Body of pancreas (tissue), 4 donors: ENCODE measurements at places on chromosomes 1 and 21.

DNA sequence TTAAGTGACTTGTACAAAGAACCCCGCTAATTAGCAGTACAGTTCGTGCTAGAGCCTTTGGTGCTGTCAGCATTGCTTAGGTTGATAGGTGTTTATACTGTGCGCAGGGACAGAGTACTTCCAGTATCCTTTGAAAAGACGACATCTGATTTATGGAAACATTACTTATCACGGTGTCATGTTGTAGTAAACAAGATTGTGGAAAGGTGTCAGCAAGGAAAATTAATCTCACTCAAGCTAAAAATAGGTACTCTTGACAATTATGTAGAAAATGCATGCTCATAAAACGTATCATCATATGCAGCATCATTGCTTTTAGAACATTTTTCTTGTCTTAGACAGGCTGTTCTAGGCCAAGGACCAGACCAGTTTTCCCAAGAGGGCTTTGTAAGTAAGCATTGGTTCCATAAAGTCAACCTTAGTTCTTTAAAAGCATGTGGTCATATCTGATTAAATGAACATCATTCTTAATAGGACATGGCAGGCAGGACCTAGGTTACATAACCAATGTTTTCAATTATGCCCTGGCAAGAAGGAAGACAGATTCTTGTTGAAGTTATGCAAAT is 33.0 kb downstream of the SH3BGR start:
- DNase-seq: no peak

DNA sequence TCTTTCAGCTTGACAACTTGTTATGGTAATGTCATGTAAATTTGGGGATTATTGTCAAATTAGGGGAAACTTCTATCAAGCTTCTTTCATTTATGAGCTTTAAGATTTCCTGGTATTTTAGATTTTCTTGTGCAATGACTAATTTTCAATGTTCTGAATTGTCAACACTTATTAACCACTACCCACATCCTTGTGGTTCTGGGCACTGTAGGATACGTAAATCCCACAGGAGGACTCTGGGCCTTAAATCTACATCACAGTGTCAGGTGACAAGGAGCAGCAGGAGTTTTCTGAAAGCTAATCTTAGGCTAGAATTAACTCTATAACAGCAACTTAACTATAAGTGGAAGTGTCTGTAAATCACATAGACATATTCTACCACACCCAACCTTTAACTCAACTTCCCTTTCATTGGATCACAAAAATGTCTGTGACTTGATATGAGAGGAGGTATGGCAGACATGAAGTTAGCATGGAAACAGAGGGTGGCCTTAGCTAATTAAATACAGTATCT is 397.7 kb downstream of the HLX start:
- DNase-seq: no peak

GRCh38 chr1:36223381-36223995 is 755 bp upstream of the THRAP3 start:
- no peak for DNase-seq

DNA sequence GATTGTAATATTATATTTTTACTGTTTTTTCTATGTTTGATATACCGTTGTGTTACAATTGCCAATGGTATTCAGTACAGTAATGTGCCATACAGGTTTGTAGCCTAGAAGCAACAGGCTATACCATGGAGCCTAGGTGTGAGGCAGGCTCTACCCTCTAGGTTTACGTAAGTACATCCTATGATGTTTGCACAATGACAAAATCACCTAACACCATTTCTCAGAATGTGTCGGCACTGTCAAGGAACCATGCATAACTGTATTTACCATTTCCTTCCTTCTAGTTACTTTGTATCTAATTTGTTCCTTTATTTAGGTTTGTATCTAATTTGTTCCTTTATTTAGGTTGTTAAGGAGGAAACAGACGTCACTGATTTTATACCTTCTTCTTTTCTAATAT is 9.9 kb downstream of the NPHP4 start:
- DNase-seq: no peak

- DNase-seq: no peak
Observed at GRCh38 chr1:235907187-235907896, 40.6 kb upstream of the LYST start.

DNA sequence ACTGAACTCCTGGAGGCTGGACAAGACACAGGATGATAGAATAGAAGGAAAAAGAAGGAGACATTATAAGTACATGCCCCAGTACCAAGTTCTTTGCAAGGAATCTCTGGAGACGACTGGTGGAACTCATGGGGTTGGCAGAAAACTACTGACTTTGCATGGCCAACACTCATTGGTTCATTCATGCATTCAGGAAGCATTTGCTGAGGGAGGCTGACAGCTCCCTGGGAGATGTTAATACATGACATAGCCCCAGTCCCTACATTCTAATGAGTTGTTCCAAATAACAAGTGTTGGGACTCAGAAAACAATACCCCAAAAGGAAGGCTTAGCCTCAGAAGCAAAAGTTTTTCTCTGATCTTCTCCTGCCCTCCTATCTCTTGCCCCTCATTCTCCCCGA is 172.8 kb upstream of the IRF2BP2 start:
- no peak for DNase-seq

- DNase-seq: no peak
Observed at GRCh38 chr1:94643819-94644218, 102.3 kb upstream of the F3 start.

DNA sequence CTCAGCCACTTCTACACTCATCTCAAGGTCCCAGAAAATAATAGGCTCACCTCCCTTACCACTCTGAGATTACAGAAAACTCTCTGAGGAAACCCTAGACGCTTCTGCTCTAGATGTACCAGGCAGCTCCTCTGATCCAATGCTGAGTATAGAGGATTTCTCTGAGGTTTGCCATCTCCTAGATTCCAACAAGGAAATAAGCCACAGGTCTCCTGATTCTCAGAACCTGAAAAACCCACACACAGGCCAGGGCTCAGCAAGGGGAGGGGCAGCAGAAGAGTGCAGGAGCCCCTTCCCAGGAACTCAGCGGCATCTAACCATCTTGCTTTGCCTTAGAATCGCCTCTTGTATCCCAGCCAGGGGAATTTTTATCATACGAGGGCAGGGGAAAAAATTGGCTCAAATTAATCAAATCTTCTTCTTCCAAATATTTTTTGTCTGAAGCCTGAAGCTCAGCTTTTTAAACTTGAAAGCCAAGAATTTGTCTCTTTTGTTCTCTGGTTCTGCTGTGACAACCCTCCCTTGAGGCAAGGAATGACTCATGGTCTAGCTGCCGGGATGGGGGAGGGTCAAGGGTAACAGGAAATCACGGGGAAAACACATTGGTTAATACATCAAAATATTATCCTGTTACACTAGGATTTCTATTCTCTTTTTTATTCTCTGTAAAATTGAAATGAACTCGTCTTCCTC is 30.8 kb downstream of the GORAB start:
- DNase-seq: peak; percentile 33

DNA sequence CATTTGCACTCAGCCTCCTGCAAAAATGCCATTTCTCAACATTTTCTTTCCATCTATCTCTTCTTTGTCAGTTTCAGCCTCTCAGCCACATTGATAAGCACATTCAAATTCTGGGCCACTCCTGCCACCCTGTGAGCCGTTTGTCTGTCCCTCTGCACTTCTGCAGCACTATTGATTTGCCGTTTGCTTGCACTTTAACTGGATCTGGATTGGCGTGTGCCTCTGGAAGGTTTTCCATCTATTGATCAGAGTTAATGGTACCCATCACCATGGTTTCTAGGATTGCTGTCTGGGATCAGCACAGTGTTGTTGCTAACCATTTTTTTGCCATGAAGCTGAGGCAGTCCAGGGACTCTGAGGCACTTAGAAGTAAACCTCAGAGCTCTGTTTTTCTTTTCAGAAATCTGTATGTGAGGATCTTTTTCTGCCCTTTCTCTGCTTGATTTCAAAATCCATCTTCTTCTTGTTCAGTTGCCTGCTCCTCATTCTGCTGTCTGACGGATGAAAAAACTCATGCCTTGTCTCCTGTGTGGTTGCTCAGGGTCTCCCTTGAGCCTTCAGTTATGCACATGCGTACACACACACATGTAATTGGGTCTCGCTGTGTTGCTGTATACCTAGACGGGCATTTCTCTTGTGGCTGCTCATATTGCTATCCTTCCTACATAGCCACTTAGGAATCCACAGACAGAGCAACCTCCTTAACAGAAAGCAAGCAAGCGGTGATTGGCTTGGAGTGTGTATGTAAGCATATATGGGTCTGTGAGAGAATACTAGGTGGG is 67.9 kb downstream of the NOS1AP start:
- no peak for DNase-seq

DNA sequence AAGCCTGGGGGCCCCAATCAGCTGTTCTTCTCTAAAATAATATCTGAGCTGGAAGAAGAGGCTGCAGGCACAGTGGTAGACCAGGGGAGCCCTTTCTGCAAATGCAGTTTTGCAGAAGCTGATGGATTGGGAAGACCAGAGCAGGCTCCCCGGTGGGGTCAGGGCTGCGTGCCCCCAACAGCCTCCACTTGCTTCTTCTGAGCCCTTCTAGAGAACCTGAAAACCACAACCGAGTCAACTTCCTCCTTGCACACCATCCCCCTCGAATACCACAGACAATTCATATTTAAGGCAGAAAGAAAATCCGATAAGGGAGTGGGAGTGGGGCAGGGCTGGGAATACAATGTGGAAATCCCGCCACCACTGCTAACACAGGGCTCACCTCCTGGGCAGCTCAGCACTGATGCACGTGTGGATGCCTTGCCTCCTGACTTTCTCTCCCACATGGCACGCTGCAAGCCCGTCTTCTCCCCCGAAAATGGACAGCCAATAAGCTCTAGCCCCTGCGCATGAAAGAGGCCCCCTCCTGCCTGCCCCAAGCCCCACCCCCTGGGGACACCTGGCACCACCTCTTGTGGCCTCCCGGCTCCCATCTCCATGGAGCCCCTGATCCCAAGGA is 25.4 kb upstream of the ALDH4A1 start:
- DNase-seq: no peak

GRCh38 chr1:12643079-12643478 is 806 bp upstream of the AADACL4 start:
- DNase-seq: no peak

DNA sequence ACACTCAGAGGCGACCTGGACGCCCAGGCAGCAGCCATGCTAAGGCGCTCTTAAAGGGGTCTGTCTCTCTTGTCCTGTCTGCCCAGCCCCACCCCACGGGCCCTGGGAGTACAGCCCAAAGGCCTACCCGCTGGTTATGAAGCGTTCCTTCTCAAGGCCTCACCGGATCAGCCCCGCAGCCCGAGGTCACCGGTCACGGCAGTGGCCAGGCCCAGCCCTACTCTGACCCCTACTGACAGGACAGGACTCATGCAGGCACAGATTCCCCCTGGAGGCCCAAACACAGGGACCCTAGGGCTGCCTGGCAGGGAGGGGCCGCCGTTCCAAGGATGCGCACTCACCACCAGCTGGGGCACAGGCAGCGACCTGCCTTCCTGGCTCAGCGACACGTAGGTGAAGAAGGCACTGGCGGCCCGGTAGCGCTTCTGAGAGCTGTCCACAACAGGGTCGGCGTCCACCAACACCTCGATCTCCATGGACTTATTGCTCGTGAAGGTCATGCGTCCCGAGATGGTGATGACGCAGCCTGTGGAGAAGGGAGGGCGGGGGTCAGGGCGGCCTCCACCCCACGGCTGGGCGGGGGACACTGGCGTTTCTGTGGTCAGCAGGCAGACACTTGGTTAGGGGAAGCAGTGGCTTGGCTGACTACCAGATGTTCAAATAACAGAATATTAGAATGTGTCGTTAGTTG is 20.0 kb upstream of the GPR153 start:
- DNase-seq: no peak

DNA sequence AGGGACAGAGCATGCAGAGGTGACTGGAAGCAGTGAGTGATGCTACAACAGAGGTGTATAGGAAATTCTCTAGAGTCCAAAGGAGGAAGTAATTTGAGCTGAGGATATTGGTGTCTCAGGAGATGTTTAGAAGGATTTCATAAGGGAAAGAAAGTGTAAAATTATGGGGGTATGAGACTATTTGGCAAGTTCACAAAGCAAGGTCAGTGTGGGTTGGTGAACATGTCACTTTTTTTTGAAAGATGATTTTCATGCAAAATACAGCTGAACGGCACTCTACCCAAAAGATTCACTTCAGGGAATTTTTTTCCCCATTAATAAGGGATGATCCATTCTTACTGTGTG is 24.1 kb downstream of the HMGCS2 start:
- DNase-seq: no peak

DNA sequence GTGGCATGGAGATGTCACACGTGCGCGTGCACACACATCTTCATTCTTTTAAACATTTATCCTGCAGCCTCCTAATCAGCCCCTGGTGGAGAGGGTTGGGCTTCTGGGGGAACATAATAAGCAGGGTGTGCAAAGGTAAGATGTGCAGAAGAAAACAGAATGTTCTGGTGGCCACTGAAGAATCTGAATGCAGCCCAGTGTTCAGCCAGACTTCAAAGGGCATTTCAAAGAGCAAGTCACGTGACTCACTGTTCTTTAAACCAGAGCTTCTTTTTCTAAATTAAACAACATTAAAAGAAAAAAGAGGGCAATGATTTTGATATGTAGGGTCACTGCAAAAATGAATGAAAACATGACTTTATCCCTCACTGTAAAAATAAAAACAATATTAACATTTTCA is 89.8 kb downstream of the ABCA4 start:
- no peak for DNase-seq

DNA sequence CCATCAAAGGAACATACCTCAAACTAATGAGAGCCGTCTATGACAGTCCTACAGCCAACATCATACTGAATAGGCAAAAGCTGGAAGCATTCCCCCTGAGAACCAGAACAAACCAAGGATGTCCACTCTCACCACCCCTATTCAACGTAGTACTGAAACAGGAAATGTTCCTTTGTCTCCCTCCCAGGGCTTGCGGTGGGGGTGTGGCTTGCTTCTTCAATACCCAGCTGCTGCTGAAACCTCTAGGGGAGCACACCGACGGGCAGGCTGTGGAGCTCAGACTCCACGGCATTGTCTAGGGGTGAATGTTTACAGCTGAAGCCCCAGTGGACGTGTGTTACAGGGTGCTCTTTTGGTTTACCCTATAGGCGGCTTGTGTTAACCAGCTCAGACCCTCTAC is 30.5 kb upstream of the B3GALT2 start:
- DNase-seq: no peak

GRCh38 chr21:39523399-39523798 is 71.6 kb downstream of the SH3BGR start:
- DNase-seq: peak; percentile 83

DNA sequence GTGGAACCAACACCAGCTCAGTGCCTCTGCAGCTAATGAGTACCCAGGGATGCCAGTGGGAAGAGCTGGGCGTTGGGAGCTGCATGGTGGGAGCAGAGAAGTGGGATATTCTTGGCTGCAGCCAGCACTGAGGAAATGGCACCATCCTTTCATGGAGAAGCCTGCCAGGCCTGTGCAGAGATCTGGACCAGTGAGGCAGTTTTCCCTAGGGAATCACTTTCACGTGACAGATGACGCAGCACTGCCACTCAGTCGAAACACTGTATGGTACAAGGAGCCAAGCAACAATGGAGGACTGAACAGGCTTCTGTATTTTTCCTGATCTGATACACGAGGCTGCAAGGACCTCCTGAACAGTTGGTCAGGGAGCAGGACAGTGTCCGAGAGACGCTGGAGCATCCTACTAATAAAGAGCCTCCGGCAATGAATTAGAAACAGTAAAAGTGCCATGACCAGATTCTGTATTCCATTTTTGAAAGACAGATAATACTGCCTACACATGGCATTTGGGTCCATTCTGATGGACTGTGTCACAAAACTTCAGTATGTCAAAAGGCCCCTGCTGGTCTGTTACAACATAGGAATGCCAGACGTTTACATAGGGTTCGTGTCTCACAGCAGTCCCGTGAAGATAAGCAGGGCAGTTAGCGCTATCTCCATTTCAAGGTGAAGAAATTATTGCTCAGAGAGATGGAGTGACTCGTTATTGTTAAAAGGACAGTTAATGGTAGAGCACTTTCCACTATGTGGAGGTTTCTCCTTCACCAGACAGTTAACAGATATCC is 44.0 kb upstream of the LMO4 start:
- no peak for DNase-seq
